ENCODE measurements at places on chromosomes 16 and 17. TPM values are rescaled to one million over a fixed set of nuclear protein-coding genes. Genes with fewer than 3 reads are reported as not detected.

DNA sequence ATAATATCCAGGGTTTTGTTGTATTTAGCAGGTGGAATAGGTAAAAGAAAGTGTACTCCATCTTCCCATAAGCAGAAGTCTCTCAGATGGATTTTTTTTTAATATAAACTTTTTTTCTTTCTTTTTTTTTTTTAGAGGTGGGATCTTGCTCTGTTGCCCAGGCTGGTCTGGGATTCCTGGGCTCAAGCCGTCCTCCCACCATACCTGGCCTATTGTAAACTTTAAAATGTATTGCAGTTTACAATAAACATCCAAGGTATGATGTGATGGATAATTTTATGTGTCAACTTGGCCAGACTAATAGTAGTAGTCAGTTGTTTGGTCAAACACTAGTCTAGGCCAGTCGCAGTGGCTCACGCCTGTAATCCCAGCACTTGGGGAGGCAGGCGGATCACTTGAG lies 10.8 kb upstream of the GP1BA start:
- no peaks in the 10 kb centered on the region for H3K27me3 ChIP-seq
- no peak overlapping the region for H3K27ac ChIP-seq
- H3K4me1 ChIP-seq, result no peaks in the 10 kb centered on the region
- H3K36me3 ChIP-seq, result peaks cover 2% of the 10 kb centered on the region
- DNase-seq, result no peak

DNA sequence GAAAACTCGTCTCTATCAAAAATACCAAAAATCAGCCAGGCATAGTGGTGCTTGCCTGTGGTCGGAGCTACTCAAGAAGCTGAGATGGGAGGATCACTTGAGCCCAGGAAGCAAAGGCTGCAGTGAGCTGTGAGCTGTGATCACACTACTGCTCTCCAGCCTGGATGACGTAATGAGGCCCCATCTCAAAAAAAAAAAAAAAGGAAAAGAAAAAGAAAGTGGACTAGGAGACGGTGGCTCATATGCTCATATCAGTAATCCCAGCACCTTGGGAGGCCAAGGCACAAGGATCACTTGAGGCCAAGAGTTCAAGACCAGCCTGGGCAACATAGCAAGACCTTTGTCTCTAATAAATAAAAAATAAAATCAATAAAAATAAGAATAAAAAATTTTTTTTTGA lies 8.8 kb upstream of the SUMO2 start:
- no peaks in the 10 kb centered on the region for H3K36me3 ChIP-seq
- DNase-seq, result no peak
- H3K4me1 ChIP-seq, result peaks cover 10% of the 10 kb centered on the region
- H3K27ac ChIP-seq, result no peak overlapping the region
- no peak overlapping the region for H3K4me3 ChIP-seq
- H3K27me3 ChIP-seq, result no peaks in the 10 kb centered on the region

C16orf46 gene
- total RNA-seq, result 0.39 TPM

- DNase-seq, result no peak
- no peak overlapping the region for H3K4me3 ChIP-seq
- no peak overlapping the region for H3K27ac ChIP-seq
- no peaks in the 10 kb centered on the region for H3K4me1 ChIP-seq
- H3K36me3 ChIP-seq, result no peaks in the 10 kb centered on the region
Measured at GRCh38 chr16:19857593-19858339, 26.9 kb downstream of the GPRC5B start.

GRCh38 chr17:5809580-5810188 lies 225.4 kb upstream of the NLRP1 start:
- DNase-seq, result no peak
- H3K4me1 ChIP-seq, result no peaks in the 10 kb centered on the region
- H3K4me3 ChIP-seq, result no peak overlapping the region
- peaks cover 3% of the 10 kb centered on the region for H3K36me3 ChIP-seq

DNA sequence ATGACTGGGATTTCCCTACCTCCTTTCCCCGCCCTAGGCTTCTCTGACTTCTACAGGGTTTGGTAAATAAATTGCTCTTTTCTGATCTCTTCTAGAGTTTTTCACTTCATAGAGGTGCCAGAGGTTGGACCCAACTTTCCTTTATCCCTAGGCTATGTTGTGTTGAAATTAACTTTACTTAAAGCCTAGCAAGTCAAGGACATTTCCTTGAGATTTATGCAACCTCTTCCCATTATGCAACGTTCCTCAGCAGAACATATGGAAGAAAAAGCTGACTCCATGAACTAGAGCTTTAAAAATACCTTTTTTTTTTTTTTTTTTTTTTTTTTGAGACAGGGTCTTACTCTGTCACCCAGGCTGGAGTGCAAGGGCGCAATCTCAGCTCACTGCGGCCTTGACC lies 15.5 kb downstream of the MPO start:
- DNase-seq, result no peak
- no peak overlapping the region for H3K27ac ChIP-seq
- H3K36me3 ChIP-seq, result no peaks in the 10 kb centered on the region
- H3K4me1 ChIP-seq, result no peaks in the 10 kb centered on the region
- H3K27me3 ChIP-seq, result peaks cover 63% of the 10 kb centered on the region
